ENCODE measurements at places on chromosomes 11 and 22. TPM values are rescaled to one million over a fixed set of nuclear protein-coding genes. Genes with fewer than 3 reads are reported as not detected.

- no peak for DNase-seq
Observed at GRCh38 chr11:120125024-120125423, 12.9 kb downstream of the TRIM29 start.

GRCh38 chr11:123265951-123266350, 70.9 kb upstream of the CLMP start:
- DNase-seq = no peak

DNA sequence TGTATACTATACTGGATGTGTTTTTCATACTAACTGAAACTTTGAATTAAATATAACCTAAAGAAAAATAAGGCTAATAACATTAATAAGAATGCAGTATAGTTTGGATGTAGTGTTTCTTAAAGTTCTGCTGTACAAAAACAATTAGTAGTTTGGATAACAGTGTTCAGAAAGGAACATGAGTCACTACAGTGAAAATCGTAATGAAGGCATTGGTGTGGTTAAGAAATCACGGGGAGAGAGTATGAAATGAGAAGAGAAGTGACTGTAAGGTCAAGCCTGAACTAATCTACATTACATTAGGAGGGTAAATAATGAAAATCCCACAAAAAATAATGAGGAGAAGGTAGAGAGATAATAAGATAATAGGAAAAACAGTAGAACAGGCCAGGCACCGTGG, 726.6 kb upstream of the ARHGAP42 start:
- DNase-seq = no peak

Gene PIWIL4
- 4.5 TPM for polyA plus RNA-seq

Gene APOBEC3B
- 2.3 TPM for polyA plus RNA-seq

GRCh38 chr11:130426223-130426836, 2.1 kb downstream of the ADAMTS8 start:
- no peak for DNase-seq

DNA sequence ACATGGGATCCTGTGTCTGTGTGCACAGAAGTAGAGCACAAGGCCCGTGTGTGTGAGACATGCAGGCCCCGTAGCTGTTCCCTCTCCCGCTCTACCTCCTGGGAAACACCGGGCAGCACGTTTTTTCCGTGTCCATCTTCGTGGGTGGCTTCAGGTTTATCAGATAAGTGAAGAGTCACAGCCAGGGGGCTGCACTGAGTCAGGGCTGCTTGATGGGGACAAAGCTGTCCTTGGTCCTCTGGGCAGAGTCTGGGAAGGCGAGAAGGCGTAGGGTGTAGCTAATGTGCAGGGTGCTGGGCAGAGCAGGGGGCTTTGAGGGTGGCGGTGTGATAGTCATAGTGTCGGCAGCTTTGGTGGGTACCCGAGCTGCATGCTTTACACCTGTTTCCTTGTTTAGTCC, 23.7 kb downstream of the INCENP start:
- DNase-seq = no peak
